Stimulated activated CD8-positive, alpha-beta memory T cell treated with anti-CD3 and anti-CD28 coated beads, Interleukin-15, amount 100 ng/mL, for 1 hour (primary cell): ENCODE measurements at places on chromosomes 3 and 15.
A peak's percentile ranks its signal among the peaks of the same experiment; 100 is the strongest.

DNA sequence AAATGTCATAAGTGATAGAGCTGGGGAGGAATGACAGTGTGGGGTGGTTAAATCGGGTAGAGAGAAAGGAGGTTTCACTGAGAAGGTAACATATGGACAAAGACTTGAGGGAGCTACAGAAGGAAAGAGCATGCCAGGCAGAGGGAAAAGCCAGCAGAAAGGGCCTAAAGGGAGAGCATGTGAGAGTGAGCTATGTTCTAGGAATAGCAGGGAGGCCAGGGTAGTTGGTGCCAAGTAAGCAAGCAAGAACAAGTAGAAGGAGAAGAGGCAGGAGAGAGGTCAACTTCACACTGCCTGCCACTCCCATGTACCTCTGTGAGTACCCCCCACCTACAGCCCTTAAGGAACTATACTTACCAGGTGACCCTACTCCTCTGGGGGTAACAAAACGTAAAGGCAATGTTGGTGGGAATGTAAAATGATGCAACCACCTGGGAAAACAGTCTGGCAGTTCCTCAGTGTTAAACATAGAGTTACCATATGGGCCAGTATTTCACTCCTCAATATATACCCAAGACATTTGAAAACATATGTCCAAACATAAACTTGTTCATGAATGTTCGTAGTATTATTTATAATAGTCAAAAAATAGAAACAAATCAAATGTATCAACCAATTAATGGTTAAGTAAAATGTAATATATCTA lies 67.6 kb downstream of the SFMBT1 start:
- DNase-seq = no peak

DNA sequence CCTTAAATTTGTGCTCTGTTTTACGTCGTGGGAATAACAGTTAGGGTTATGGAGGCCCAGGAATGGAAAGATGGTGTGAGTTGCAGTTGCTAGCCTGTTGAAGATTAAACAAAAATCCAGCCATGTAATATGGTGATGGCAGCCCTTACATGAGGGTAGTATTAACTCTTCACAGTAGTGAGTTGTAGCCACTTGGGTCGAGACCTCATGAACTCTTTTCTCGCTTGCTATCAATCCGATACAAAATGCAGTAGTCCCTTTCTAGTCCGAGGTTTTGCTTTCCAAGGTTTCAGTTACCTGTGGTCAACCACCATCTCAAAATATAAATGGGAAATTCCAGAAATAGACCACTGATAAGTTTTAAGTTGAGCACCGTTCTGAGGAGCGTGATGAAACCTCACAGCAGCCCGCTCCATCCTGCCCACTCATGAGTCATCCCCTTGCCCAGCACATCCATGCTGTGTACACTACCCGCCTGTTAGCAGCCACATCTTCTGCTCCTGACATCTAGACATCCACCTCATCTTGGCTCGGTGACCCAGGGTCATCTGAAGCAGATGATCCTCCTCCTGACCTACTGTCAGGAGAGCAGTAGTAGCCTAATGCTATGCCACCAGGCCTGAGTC lies 177.9 kb downstream of the CDIN1 start:
- no peak for DNase-seq

GRCh38 chr3:55156851-55157650 lies 229.2 kb upstream of the LRTM1 start:
- no peak for DNase-seq

GRCh38 chr3:195905970-195906864 lies 2.1 kb downstream of the TNK2 start:
- DNase-seq = peak; percentile 15

GRCh38 chr3:194494951-194495374 lies 8.2 kb upstream of the ATP13A3 start:
- no peak for DNase-seq

- DNase-seq = no peak
These were observed 375 bp downstream of the HEG1 start for GRCh38 chr3:125055331-125055912.

- no peak for DNase-seq
These were observed 28.5 kb downstream of the LRRC49 start for GRCh38 chr15:70920981-70921696.

DNA sequence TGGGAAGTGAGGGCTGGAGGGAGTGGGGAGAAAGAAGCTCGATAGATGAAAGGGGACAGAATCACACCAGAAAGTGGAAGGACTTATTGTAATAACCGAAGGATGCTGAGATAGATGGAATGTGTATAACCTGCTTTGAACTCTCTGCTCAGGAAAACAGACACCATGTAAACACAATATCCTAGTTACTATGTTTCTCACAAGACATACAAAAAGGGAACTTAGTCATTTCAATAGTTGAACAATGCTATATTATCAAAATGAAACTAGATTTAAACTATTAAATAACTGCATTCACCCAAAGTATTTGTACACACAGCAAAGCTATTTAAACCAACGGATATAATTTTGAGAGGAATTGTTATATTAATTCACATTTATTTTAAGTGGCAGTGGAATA lies 108.3 kb upstream of the GADL1 start:
- DNase-seq = no peak

GRCh38 chr15:62603742-62604141 lies 438.7 kb upstream of the C2CD4B start:
- no peak for DNase-seq

- no peak for DNase-seq
These were observed 34.3 kb downstream of the STT3B start for GRCh38 chr3:31567036-31567435.

DNA sequence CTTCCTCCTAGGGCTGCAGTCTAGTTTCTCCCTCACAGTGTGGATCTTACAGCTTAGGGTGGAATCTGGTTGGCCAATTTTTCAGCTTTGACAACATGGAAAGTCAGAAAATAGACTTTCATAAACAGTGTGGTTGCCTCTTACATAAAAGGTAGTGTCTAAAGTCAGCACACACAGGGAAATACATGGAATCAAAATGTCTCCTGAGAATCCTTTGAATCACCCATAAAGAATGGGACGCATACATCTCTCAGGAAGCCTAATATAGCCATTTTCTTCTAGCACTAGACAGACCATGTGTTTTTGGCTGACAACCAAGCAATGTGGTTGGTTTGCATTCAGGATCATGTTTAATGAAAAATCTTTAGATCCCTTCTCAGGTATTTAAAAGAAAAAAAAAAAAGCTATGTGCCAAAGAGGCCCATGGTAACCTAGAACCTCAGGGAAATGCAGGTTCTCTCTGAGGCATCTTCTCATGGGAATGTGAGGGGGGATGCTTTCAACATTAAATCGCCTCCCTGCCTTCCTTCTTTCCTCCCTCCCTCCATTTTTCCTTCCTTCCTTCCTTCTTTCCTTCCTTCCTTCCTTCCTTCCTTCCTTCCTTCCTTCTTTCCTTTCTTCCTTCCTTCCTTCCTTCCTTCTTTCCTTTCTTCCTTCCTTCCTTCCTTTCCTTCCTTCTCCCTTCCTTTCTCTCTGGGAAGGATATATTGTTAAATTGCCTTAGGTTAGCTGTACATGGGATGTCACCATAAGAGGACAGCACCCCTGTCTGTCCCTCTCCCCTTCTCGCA lies 34.3 kb upstream of the ZBTB38 start:
- DNase-seq = no peak

DNA sequence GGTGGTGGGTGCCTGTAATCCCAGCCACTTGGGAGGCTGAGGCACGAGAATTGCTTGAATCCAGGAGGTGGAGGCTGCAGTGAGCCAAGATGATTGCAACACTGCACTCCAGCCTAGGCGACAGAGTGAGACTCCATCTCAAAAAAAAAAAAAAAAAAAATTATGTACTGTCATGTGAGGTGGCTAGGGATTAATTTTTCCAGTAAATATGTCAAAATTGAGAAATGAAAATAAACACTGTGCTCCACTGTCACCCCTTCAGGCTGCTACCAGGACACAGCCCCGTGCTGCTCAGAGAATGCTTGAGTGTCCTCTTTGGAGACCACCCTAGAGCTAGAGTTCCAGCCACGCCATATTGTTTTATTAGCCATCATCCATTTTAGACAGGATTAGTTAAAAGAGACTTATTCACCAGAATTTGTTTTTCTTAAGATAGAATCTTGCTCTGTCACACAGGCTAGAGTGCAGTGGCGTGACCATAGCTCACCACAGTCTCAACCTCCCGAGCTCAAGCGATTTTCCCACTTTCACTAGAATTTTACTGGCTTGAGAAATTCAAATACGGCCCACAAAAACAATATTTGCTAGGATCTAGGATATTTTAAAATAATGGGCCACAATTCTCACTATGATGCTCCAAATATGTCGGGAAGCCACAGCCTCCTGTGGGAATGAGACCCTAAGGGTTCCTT lies 642 bp downstream of the CD80 start:
- no peak for DNase-seq

DNA sequence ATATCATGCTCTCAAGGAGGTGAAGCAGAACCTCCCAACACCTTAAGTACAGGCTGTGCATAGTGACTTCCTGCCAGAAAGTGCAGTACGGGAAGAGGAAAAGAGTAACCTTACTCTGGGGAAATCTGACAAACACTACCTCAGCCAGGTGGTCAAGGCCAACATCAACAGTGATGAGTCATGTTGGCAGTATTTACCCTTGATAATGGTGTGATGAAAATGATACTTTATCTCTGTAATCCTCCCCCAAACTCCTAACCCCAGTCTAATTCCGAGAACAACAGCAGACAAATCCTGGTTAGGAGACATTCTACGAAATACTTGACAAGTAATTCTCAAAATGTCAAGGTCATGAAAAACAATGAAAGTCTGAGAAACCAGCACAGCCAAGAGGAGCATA lies 26.5 kb downstream of the ANKDD1A start:
- DNase-seq = no peak

DNA sequence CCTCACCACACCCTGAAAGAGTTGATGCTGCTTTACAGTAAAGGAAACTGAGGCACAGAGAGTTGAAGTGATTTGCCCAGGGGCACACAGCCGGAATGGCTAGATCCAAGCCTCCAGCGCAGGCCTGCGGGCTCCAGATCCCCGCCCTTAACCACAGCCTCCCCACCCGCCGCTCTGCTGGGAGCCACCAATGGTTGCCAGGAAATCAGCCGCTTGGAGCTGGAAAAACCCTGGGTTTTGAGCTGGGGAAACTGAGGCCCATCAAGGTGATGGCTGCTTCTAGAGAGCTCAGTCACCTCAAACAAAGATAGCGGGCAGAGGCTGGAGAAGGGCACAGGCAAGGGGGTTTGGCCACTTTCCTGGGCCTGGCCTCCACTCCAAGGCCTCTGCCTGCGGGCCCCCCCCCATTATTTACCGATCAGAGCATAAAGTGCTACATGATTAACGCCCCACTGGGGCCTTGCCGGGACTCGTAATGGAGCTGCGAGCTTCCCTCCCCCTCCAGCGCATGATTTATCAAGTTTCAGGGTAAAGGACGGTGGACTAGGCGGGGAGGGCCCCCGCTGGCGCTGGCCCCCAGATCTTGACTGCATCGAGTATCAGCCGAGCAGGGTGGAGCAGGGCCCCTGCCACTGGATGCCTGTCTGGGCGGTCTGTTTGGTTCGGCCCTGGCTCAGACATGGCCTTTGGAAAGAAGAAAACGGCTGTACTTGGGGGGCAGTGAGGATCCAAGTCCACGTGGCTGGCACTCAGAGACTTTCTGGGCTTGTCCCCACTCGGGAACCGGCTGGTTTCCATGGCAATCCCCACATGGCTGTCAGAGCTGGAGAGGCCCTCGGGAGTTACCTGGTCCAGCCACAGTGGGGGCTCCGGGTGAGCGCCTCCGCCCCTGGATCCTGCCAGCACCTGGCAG lies 9.1 kb downstream of the PLXND1 start:
- no peak for DNase-seq

GRCh38 chr3:148975696-148976095 lies 15.6 kb upstream of the GYG1 start:
- DNase-seq = no peak

GRCh38 chr3:22951910-22952309 lies 251.2 kb upstream of the UBE2E2 start:
- DNase-seq = no peak

GRCh38 chr3:14133876-14134275 lies 9.0 kb downstream of the TMEM43 start:
- DNase-seq = no peak

- DNase-seq = no peak
These were observed 318.6 kb upstream of the SATB1 start for GRCh38 chr3:18743761-18744160.

- no peak for DNase-seq
These were observed 115.1 kb downstream of the FHIT start for GRCh38 chr3:61136191-61136590.

DNA sequence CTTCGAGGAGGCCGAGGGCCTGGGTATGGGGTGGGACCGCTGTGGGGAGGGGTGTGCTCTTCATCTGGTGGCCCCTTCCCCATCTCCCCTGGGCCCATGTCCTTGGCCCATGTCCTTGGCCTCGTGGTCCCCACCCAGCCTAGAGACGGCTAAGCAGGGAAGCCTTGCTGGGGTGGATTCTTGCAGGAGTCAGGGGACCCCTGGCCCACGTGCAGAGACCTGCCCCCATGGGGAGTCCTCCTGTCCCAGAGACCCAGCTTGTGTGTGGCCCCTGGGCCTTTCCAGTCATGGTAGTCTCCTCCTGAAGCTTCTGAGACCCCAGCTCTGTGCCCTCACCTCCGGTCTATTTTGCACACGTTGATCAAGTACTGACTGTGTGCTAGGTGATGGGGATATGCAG lies 97.4 kb downstream of the TBC1D2B start:
- DNase-seq = no peak

DNA sequence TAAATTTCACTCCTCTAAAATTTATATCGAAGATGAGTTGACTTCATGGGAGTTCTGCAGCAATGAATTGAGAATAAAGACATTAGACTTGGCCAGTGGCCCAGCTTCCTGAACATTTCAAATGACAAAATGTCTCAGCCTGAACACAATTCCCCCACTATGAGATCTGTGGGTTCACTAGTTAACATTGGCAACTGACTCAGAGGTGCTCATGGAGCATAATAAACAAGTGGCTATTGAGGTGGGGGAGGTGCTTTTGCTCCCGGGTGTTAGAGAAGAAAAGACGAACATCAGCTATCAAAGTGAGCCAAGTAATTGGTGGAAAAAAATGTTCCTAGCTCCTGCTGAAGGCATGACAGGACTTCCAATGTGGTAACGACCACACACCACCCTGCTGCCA lies 6.3 kb downstream of the ATP13A4 start:
- no peak for DNase-seq

DNA sequence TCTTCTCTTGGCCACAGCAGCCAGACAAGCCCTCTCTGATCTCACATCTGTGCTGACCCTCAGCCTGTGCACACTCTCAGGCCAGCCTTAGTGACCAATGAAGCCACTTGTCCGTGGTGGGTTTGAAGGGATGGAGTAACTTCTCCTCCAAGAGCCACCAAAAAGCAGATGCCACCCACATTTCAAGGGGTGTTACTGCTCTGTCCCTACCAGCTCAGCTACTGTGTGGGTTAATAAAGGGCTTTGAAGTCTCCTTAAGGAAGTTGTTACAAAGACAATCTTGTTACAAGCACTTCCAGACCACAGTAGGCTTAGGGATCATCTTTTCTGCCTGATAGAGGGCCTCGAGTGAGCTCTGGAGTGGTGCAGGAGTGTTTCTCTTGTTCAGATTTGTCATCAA lies 3.3 kb upstream of the CA12 start:
- DNase-seq = no peak

DNA sequence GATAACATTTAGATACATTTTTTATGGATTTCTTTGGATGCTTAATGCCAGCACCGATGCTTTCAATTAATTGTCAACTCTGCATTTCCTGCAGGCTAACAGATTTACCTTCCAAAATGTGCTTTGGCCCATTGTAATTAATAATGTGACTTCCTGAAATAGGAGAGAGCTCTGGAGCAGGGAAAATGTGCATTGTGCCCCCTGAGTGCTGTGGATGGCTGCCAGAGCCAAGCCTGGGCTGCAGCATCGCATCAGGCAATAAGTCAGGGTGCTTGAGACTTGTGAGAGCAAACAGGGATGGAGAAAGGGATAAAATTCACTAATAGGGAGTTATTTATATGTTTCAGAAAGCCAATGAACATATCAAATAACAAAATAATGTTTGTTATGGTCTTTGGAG lies 133.8 kb downstream of the MOBP start:
- DNase-seq = no peak
